Inflammatory macrophage treated with lipopolysaccharide for 1 hour (primary cell): ENCODE measurements at places on chromosomes 1 and 21.

DNA sequence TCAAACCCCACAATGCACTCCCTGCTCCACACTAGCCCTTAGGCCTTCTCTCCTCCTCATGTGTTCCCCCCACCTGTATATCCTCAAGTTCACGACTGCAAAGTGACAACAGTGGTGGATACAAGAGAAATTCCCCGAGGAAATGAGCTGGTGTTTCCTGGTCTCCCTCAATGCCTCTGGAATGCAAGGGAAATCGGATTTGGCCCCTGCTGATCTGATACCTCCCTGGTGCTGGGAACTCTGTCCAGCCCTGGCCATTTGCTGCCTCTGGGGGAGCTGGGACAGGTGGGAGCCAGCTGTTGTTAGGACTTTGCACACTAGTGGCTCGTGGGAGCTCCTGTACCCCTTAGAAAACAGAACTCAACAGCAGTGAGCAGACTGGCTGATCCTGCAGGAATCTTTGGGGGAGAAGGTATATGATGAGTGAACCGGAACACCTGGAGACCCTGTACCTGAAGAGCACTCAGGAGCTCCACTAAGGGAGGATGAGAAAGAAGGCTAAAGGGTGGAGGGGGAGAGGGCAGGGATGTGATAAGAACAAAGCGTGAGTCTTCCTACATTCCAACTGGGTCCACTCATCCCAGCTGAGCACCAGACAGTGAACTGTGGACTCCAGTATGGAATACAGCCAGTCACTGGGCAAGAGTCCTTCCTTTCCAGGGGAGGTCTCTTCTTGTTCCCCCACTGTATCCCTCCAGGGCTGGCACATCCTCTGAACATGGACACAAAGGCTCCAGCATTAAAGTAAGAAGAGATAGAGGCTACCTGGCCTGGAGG, 69.3 kb downstream of the PLXNA2 start:
- no peak for DNase-seq

- no peak for DNase-seq
These were observed 72.8 kb upstream of the KRTAP19-8 start for GRCh38 chr21:31111093-31111492.

DNA sequence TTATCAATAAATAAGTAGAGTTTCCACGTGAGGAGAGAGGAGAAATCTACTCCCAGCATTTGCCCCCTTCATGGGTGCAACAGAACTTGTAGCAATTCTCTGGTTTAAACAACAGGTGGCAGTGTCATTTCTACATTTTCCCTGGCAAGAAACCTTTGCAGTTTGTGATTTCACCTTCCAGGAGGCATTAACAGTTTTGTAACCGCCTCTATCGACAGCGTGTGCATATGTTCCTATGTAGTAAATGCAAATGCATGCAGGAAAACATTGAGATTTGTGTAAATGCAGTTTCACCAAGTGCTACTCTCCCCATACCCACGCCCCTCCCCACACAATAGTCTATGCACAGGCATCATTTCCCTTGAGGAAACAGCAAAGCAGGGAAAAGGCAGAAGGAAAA, 494.7 kb downstream of the SMYD3 start:
- peak; percentile 12 for DNase-seq

DNA sequence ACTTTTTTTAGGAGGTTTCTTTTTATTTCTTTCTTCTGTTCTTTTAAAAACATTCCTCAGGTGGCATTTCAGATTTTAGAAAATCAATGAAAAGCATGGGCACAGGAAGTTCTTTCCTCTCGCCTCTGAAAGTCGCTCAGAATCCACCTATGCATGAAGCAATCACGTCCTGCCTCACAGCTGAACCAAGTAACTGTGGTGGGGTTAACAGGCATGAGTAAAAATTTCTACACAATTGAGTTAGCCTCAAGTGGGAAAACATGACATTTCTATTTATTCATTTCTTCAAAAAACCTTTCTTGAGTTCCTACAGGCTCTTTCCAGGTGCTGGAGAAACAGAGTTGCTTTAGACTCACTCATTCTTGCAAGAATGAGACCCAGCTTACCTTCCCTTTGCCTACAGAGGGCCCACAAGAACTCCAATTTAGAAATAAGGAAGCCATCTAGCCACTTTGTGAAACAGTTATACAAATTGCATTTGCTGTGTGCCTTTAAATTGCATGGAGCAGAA, 508.9 kb upstream of the PKN2 start:
- DNase-seq = no peak

GRCh38 chr1:171902527-171902926, 61.2 kb downstream of the DNM3 start:
- DNase-seq = no peak

- DNase-seq = no peak
These were observed 9.4 kb downstream of the PLEKHA6 start for GRCh38 chr1:204350312-204350711.

DNA sequence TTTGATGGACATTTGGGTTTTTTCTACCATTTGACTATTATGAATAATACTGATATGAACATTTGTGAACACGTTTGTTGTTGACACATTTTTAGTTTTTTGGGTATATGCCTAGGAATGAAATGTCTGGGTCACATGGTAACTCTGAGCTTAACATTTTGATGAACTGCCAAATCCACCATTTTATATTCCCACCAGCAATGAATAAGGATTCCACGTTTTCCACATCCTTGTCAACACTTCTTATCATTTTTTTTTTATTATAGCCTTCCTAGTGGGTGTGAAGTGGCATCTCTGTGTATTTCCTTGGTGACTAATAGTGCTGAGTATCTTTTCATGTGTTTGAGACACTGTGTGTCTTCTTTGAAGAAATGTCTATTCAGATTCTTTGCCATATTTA, 67.6 kb downstream of the RASAL2 start:
- no peak for DNase-seq
